ENCODE measurements at places on chromosomes 1 and 21.

DNA sequence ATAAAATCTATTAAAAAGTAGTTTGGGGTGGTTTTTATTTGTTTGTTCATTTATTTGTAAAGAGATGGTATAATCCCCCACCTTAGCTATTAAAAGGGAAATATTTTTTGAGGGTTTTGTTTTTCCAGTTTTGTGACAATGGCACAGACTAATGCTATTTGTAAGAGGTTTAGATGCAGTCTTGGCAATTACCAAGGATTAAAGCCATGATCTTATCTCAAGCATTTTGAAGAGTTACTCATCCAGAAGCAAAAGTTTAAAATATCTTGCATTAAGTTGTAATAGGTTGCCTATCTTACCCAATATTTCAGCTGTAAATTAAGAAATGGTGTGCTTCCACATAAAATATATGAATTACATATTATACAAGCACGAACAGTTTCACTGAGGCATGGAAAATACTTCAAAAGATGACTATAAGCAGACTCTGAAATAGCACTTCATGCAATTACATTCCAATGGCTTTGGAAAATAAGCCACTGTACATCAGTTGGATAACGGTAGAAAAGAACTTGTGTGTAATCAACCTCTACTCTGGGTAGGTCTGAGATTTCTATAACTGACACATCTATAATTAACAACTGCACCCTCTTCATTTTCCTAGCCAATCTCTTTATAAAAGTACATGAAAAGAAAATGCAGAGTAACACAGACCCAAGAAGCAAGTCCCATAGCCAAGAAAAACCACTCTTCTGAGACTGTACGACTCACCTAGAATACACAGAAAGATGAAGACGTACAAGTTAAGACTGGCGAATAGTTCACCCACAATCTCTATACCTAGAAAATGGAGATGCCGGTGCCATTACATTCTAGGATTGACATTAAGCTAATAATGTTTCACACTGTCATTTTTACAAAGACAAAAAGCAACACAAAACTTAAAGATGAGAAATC is 95.2 kb downstream of the PTPN14 start:
- DNase-seq, result no peak

GRCh38 chr1:172134087-172134731 is 286.3 kb upstream of the C1orf105 start:
- DNase-seq, result no peak

DNA sequence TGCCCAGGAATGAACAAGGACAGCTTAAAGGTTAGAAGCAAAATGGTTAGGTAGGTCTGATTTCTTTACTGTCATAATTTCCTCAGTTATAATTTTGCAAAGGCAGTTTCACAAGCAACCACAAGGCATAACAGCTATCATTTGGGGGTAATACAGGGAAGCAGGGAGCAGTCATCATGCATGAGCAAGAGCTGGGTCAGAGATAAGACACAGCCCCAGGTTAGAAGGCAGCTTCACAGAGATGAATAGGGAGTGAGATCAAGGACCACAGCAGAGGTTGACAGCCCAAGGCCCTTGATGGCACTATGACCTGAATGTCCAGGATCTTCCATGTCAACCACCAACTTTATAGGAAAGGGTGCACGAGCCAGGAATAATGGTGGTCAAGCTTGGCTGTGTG is 9.0 kb upstream of the CSRP1 start:
- DNase-seq, result no peak

DNA sequence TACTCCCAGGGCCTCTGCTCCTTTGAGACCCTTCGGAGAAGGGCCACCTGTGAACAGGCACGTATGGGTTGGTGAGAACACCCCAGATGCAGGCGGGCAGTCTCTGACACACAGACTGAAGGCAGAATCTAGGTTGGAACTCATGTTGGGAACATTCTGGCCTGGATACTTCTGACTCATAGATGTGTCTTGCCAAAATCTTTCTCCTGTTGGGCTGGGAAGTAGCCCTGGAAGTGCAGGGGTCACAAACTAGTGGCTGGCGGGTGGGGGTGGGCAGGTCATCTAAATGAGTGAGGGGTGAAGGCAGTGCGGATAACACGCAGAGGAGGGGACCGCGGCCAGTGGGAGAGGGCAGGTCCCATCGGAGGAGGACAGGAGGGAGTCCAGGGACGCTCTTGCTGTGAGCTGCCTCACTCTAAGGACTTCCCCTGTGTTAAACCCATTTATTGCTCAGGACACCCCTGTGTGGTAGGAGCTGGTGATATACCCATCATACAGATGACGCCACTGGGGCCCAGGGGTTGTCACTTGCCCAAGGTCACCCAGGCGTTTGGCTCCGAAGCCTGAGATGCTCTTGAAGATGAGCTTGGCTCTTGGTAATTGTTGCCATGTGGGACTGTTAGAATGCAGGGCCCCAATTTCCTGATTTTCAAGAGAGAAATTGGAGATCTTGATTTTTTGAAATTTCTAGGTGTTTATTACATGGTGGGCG is 181.0 kb downstream of the PTPRU start:
- peak; percentile 5 for DNase-seq

GRCh38 chr1:36508257-36508656 is 25.5 kb upstream of the CSF3R start:
- DNase-seq, result no peak

DNA sequence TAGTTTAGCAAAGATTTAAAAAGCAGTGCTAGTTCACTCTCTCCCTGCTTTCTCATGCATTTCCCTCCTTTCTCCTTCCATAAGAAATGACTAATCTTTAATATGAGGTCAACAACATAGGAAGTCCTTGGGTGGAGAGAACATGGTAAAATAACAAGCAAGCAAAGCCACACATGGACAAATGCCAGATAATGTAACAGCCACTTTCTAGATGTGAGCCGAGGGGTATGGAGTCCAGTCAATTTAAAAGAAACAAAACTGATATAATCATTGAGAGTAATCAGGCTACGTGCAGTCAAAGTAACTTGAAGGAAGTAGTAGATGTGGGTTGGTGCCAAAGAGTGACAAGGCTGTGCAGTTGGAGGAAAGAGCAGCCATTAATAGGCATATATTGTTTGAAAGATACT is 69.6 kb downstream of the DUSP10 start:
- peak; percentile 33 for DNase-seq

DNA sequence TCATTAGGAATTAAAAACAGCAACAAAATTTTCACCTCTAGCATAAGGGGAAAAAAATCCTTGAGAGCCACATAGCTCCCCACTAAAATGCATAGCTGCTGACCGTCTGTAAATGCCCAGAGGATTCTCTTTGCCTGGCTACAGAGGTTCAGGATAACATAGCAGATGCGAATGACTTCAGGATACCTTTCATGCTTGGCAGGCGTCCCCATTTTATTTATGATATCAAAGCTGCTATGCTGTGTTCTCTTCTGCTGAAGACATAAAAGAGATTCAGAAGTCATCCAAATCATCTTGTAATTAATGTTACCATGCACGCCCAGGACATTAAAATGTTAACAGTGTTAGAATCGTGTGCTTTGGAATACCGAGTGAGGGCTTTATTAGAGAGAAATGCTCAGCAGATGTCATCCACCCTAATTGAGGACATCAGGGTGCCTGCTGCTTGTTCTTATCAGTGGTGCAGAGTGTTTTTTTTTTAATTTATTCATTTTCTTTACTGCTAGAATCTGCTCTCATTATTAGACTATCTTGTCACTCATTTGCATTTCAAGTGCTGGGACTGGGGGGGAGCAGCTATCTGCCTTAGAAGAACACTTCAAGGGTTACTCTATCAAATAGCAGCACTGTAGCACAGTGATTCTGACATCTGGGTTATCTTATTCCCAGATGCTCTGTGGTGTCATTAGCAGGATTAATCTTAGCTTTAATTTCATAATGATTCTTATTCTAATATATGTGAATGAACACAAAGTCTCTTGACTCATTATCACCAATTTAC is 139.5 kb downstream of the ZNF326 start:
- DNase-seq, result no peak

DNA sequence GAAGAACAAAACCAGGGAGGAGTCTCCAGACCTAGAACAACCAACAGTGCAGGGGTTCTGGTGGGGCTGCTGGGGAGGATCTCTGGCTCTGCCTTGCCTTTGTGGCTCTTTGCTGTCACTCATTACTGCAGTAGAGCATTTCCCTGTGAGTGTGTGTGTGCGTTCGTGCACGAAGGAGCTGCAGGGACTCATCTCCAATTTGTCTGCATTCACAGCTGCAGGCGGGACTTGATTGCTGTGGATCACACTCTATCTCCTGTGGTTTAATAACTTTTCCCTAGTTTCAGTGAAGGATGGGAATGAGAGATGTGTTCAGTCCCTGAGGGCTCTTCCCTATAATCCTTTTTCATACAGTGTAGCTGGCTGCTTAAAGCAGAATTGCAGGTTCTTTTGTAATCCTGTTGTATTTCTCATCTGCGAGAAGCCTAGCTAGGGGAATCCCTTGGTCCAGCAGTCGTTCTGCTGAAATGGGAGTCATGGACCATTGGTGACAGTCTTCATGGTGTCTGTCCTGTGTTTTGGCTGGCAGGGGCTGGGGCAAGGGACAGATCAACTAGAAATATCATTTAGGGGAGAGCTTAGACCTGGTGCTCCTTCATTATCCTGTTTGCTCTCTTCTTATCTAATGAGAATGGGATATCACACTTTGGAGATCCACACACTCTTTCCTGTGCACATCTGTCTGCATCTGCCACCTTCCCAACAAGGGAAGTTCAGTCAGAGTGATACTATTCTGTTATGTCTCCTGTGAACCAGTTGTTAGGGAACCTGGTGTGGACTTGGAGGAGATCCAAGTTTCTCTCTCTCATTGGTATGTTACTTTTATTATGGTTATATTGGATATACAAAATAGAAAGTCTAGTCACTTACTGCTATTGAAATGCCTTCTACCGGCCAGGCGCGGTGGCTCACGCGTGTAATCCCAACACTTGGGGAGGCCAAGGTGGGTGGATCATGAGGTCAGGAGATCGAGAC is 3.0 kb downstream of the PCP4L1 start:
- DNase-seq, result no peak

GRCh38 chr21:40563900-40564299 is 283.1 kb downstream of the DSCAM start:
- DNase-seq, result no peak

GRCh38 chr21:26137379-26138060 is 33.0 kb downstream of the APP start:
- DNase-seq, result no peak

- DNase-seq, result no peak
These were observed 270.3 kb downstream of the PLPP3 start for GRCh38 chr1:56309065-56309464.

DNA sequence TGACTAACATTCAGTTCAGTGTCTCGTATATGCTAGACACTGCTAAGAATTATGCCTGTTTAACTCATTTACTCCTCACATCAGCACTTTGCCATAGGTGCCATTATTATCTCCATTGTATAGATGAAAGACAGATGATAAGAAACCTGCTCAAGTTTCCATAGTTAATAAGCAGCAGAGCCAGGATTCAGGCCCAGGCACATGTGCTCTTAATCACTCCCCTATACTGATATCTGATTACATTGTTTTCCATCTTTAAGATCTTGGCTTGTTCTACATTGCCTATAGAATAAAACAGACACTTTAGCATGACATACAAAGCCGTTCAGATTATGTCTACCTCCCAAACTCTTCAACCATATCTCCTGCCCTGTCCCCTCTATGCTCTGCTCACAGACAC is 30.5 kb upstream of the USH2A start:
- DNase-seq, result no peak

DNA sequence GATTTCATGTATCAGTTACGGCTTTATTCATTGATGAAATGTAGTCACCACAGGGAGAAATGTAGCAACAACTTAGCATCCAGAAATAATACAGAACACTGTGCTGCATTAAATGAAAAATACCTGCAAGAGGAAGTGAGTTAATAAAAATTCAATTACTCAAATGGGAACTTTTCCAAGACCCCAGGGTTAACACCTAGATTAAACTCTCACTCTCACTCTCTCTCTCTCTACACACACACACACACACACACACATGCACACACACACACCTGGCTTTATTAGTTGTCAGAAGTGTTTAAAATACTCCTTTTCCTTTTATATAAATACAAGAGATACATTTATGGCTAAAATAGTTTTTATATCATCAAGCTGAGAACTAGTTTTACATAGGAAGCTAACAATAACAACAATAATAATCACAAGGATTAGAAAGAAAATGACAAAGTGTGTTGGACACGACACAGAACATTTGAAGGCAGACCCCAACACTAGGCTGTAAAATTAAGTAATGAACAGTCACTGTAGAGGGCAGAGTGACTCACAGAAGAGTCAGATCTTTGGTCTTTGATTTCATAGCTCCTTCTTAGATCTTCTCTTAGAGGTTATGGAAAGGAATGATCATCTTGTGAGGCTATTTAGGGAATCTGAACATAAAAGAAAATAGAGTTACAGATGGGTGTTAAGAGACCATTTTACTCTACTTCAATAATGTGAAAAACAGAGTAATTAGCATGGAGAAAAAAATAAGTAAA is 1266.0 kb upstream of the ADGRL2 start:
- no peak for DNase-seq

- DNase-seq, result no peak
These were observed 45.5 kb downstream of the DHRS3 start for GRCh38 chr1:12572522-12572921.

- DNase-seq, result no peak
These were observed 331.6 kb downstream of the SRGAP2C start for GRCh38 chr1:121516234-121516967.

- no peak for DNase-seq
These were observed 4.9 kb upstream of the MAPKAPK2 start for GRCh38 chr1:206679738-206680211.

- no peak for DNase-seq
These were observed 5.8 kb upstream of the PHC2 start for GRCh38 chr1:33436557-33437285.

DNA sequence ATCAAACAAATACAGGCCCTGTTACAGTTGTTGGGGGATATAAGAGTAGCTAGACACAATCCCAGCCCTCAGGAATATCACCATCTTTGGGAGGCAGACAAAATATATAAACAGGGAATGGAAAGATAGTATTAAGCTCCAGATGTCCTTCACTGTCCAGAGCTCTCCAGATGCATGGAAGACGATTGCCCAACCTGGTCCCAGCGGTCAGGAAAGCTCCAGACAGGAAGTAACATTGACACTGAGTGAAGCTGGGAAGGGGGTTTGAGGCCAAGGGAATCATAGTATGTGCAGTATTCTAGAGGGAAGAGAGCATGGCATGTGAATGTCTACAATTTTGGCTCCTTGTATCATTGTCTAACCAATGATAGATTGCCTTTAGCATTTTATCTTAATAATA is 173.9 kb upstream of the HOOK1 start:
- DNase-seq, result no peak

DNA sequence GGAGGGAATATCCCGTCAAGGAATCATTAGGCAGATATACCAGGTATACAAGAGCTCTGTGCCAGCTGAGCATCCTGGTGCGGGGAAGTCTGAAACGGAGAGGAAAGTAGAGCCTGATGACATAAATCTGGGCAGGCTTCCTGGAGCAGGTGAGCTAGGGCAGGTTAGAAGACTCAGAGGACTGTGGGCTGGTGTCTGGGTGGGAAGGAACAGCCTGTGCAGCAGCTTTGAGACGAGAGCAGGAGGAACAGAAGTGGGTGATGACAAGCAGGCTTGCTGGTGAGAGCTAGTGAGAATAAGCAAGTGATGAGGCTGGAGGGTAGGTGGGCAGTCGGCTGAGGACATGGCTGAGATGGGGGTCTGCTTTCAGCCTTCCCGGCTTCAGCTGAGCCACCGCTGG is 6.7 kb downstream of the CELSR2 start:
- DNase-seq, result no peak
